ENCODE measurements at places on chromosomes 12 and 14.

GRCh38 chr12:563787-564298 lies 99.4 kb downstream of the NINJ2 start:
- DNase-seq: no peak

GRCh38 chr12:128807161-128807724 lies 16.5 kb downstream of the SLC15A4 start:
- no peak for DNase-seq

DNA sequence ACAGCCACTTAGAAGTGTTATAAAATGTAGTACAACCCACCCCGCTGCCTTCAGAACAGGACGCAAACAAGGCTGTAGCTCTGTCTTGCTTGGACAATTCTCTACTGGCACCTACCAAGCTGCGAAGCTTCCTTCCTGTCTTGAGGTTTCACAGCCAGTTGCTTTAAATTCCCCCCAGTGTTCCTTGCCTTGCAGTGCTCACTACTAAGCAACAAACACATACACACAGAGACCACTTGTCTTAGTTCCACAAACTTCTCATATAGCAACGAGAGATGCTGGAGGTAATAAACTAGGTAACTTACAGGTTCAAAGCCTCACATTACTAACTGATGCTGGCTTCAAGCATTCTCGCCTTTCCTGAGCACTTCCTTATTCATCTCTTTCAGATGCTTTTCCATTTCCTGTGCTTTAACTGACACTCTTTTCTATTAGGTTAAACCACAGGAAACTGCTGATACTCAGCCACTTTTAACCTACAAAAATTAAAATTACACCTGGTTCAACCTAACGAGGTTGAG lies 91.5 kb upstream of the PTGDR start:
- peak; percentile 73 for DNase-seq

DNA sequence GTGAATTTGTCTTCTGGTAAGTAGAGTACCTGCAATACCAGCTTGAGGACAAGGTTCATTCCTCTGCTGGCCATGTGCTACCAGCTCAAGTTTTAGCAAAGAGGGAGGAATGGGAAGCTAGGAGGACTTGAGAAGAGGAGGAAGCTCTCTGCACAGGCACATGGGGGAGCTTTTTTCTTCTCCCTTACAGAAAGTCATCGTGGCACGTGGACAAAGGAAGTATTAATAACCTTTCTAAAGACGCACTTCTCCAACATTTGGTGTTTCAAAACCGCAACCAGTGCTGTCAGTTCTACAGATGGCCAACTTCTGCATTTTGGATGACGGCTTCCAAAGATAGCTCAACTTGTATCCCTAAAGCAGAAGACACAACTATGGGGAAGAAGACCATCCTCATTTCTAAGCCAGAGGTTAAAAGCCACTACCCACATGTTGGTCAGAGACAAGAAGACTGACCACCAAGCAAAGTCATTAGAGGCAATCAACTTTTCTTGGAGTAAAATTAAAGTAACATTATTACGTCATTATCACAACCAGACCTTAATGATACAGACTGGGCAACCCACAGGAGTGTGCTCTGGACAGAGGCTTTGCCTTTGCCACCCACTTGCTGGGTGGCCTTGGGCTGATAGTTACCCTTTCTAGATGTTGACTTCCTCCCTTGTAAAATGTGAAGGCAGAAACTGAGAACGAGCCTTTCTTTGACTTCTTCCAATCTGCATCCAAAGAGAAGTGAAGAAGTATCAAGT lies 12.3 kb upstream of the TMED10 start:
- DNase-seq: peak; percentile 27

- no peak for DNase-seq
These were observed 82.0 kb downstream of the NCOR2 start for GRCh38 chr12:124485371-124485770.

DNA sequence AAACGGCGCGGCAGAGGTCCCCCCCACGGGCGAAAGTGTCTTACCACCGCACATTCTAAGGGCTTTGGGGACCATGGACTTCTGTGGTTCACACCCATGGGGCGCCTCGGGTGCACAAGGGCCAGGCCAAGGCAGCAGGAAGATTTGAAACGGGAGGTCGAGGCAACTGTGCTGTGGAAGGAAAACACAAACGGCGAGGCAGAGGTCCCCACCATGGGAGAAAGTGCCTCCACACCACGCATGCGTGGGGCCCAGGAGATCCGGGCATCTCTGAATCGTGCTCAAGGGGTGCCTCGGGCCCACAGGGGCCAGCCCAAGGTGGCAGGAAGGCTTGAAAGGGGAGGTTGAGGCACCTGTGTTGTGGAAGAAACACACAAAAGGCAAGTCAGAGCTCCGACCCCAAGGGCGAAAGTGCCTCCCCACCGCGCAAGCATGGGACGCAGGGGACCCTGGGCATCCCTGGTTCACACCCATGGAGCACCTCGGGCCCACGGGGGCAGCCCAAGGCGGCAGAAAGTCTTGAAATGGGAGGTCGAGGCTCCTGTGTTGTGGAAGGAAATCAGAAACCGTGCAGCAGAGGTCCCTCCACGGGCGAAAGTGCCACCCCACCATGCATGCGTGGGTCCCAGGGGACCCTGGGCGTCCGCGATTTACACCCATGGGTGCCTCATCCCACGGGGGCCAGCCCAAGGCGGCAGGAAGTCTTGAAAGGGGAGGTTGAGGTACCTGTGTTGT lies 371.0 kb downstream of the ALG10 start:
- no peak for DNase-seq

DNA sequence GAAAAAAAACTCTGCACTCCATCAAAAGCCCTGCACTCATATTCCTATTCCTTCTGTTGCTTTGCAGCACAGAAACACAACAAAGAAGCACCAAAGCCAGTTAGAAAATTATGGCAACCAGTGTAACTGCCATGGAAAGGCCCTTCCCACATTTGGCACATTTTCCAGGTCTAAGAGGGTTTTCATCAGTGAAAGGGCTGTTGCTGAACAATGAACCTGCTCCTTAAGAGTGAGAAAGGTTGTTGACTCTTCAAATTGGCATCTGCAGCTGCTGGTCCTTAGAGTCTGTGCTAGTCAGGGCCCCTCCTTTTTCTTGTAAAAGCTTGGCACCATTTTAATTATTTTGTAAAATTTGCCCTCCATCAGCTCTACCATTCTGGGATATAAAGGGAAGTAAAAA lies 378.7 kb upstream of the KITLG start:
- no peak for DNase-seq

GRCh38 chr14:91366749-91367148 lies 50.9 kb downstream of the CCDC88C start:
- DNase-seq: no peak

GRCh38 chr14:90649557-90650135 lies 166.6 kb downstream of the TTC7B start:
- no peak for DNase-seq

- no peak for DNase-seq
These were observed 304.2 kb downstream of the AKAP6 start for GRCh38 chr14:32633224-32633859.

DNA sequence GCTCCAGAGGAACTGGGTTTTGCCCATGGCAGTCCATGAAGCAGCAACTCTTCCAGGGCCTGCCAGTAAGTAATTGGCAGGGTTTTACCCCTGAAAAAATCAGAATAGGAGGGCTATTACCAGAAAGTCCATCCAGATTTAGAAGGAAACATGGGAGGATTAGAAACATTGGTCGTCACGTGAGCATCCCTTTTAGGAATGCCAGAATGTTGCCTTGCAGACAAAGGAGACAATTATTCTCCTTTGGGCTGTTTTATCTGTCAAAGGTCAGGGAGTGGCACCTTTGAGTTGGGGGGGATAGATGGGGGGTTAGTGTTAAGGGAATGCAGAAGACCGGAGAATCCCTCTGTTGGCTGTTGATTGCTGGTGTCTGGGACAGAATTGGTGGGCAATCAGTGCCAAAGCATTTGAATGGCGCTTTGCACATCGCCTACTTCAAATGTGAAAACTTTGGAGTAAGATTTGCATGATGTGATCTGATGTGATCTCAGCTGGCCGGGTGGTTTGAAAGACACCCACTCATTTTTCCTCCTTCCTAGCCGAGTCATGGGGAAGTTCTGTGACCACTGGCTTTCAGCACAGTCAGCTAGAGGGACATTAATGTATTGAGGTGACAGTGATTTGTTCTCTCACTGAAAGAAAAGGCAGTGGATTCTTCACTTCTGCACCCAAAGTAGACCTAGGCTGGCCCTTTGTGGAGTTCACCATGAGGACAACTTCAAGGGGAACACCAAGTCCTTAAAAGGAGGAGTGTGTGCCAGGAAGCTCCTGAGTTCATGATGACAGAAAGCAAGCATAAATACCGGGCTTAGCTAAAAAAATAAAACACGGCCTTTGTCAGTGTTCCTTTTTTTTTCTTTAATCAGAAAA lies 31.4 kb downstream of the FLVCR2 start:
- peak; percentile 7 for DNase-seq

Measured in CD4-positive, alpha-beta T cell treated with Interleukin-10 for 1 hour (primary cell).